ENCODE measurements at places on chromosomes 1 and 21.

DNA sequence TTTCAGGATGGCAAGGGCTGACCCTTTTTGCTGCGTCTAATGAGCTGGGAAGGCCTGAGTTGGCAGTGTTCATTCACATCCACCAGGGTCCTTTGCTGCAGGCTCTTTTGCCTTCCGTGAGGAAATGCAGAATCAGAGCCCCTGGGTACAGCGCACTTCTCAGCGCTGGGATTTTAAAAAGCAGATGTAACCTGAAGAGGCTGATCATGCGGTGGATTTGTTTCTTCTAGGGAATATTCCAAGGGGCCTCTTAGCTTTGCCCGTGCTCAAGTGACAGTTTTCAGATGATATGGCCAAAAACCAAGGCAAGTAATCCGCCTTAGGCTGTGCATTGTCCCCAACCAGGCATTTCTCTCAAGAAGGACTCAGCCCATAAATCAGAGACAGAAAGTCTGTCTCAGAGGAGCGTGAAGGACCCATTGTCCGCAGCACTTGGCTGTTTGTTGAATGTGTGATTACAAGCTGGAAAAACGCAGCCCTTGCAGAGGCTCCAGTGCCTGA lies 237.6 kb downstream of the PTPRC start:
- DNase-seq, result no peak

DNA sequence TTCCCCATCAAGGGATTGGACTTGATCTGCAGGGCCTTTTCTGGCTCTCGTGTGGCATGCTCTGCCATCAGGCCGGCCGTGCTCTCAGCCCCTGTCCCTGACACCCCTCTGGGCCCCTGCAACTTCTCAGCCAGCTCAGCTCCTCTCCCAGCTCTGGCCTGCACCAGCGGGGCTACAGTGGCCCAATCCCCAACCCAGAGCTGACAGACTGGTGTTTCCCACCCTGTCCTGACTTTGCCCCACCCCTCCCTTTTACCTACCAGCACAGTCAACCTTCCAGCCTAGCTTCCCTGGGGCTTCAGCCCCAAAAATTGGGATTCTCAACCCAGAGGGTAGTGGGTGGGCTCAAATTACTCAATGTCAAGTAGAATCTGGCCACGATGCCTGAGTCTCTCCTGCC lies 149.3 kb downstream of the SYF2 start:
- DNase-seq, result no peak

DNA sequence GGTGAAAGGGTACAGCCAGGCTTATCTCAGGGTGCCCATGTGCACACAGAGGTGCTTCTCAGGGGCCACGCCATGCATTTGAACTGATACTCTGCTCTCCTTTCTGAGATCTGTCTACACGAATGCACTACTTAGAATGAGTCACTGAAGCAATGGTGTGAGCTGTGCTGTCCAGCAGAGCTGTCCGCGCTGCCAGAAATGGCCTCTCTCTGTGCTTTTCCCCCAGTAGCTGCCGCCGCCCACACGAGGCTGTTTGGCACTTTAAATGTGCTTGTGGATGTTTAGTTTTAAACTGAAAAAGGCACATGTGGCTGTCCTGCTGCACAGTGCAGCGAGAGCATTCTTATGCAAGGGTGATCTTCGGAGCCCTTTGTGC lies 87.1 kb upstream of the COL6A1 start:
- DNase-seq, result no peak

DNA sequence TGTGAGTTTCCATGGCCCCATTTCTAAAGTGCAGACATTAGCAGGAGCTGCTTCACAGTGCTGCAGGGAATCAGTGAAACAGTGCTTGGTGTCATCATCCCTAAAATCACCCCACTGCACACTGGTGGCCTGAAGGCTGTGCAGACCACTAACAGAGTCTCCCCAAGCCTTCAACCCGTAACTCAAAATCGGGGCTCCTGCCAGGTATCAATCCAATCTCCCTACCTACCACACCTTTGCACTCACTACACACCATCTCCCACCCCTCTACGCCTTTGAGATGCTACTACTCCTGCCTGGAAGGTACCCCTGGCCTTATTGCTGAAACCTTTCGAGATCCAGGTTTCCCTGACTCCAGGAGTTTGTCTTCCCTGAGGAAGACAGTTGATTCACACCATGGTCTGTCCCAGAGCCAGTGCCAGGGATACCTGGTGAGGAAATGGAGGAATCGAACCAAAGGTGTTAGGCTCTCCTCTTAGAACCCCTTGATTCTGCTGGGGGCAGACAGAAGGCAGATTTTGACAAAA lies 25.5 kb downstream of the SLC2A1 start:
- DNase-seq, result no peak

DNA sequence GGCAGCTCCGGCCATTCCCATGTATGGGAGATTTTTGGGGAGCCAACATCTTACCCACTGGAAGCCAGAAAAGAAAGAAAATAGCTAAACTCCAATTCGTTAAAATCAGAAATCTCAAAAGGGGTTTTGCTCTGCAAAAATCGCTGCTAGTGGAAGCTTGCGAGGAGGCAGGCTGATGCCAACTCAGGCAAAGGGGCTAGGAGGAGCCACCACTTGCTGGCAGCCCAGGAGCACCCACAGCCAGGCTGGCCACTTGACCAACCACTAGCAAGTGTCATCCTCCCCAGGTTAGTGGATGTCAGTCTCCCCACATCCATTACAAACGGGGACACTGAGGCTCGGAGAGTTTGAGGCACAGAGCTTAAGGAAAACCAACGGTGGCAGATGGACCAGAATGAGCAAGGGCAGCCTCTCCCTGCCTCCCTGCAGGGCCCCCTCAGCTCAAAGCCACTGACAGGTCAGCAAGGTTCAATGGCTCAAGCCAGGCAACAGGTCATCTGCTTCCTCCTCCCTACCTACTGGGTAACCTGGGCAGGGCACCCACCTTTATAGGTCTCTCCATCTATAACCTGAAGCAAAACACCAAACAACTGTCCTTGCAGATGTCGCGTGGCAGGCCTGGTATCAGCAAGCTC lies 10.8 kb downstream of the KCNN3 start:
- no peak for DNase-seq

DNA sequence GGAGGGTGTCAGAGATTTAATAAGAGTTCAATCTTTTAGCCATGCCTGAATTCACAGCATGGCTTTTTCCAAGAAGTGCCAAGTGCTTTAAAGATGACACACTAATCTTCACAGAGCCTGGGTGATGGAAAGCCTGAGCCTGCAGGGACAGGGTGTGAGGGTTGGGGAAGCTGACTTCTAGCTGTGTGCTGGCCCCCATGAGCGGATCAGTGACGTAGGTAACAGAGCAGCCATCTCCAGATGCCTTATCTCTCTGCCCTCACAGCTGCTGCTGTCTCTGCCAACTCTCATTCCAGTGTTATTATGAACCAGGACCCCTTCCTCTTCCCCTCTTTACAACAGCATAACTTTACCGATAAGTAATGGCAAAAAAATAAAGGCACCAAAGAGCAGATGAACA lies 30.6 kb downstream of the FAM78B start:
- DNase-seq, result no peak

DNA sequence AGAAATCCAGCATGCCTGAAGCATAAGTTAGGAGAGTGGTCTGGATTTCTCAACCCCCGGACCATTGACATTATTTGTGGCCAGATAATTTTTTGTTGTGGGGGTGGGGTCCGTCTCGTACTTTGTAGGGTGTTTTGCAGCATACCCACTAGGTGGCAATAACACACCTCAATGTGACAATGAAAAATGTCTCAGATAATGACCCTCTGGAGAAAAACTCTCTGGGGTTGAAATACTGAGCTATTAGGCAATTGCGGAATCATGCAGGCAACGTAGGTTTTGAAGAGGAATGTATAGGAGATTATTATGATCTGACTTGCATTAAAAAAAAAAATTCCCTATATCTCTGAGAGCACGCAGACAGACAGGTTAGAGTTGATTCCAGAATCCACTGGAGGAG lies 25.3 kb upstream of the RRP15 start:
- no peak for DNase-seq

- no peak for DNase-seq
Observed at GRCh38 chr1:223095870-223096269, 47.2 kb downstream of the TLR5 start.

- no peak for DNase-seq
Observed at GRCh38 chr21:44443291-44443890, 11.9 kb upstream of the LRRC3 start.

GRCh38 chr1:173020138-173020750 lies 30.5 kb downstream of the TNFSF18 start:
- no peak for DNase-seq

DNA sequence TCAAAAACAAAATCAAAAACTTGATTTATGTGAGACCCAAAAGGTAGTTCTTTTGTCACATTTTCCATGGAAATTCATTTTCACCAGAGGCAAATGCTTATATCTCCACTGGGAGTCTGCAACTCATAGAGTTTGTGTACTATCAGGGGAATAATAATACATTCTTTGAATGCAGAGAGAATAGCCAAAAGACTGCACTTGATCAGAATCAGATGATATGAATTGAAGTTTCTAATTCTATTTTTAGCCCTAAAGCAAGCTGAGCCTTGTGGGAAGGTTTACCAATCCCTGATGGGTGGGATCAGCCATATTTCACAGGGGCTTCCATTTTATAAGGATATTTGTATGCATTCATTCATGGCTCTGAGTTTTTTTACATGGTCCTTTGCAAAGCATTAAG lies 49.6 kb downstream of the TSEN15 start:
- DNase-seq, result no peak

DNA sequence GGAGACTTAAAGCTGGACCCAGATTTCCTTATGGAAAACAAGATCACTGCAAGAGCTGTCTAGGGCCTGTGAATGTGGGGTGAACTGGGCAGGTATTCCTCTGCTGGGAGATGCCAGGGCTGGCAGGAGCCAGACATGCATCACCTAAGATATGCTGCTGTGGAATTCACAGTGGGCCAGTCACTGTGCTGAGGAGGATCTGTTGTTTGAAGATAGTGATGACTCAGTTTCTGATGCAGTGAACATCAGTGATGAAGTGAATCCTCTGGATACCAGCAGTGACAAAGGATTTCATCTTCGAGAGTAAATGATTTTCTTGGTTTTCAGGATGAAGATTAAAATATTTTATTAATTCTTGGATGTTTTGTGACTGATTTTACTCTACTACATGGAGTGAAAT lies 29.9 kb upstream of the CAMSAP2 start:
- no peak for DNase-seq

- no peak for DNase-seq
Observed at GRCh38 chr1:227947676-227948492, at the start of gene WNT9A. TSS of gene WNT9A (minus strand) at chr1:227947932. CDS start at chr1:227947887, 45 bp downstream.

DNA sequence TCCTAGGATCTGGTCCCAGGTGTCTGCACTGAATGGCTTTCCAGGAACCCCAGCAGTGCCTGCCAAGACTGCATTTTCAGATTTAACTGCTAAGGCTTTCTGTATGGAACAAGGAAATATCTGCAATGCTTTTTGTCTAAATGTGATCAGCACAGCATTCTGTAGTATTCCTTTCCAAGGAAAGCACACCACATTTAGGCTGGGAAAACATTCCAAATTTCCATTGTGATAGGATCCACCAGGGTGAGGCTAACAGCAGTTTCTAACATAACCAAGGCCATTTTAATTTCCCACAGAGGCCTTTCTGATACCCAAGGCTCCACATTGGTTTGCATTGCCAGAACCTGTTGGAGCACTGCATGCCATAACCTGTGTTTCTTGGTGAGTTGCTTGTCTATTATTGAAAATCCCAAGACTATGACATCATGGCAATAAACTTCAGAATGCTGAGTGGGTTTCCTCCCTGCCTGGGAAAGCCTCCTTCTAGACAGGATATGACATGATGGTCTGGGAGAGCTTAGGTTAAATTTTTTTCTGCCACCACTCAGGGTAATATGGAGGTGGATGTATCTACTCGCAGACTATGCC lies 23.3 kb upstream of the PTGFRN start:
- DNase-seq, result no peak

GRCh38 chr1:71438626-71439025 lies 357.8 kb upstream of the ZRANB2 start:
- DNase-seq, result no peak

DNA sequence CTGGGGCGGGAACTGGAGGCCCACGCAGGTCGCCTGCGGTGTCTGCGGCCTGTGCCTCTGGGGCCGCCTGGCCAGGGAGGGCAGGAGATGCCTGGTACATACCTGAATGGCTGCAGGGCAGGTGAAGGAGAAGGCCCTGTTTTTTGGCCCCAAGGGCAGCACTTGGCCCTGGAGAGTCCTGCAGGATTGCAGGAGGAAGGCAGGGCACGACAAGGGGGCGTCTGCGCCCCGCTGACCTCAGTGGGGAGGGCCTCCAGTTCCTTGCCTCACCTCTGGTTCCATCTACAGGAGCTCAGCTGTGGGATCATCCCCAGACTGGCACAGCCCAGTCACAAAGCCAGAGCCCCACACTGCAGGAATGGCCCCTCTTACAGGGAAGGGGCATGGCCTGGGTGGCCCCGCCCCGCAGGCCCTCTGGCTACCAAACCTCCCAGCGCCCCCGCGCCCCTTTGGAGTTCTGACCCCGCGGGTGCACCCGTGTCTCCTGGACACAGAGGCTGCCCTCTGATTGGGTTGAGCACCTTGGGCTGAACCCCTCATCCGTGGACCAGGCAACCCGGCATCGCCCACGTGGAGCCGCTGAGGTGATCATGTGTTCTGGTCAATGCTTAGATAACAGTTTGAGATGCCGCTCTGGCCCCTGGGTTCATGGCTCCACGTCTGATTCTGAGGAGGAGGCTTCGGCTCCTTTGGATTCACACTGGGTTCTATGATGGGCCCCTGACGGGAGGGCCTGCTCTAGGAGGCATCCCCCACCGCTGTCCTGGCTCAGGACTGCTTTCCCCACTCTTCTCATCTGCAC lies 1.3 kb upstream of the PEX10 start:
- no peak for DNase-seq

GRCh38 chr1:166184897-166185296 lies 18.1 kb upstream of the FAM78B start:
- DNase-seq, result no peak

GRCh38 chr1:36365381-36365780 lies 20.3 kb downstream of the STK40 start:
- DNase-seq, result no peak

DNA sequence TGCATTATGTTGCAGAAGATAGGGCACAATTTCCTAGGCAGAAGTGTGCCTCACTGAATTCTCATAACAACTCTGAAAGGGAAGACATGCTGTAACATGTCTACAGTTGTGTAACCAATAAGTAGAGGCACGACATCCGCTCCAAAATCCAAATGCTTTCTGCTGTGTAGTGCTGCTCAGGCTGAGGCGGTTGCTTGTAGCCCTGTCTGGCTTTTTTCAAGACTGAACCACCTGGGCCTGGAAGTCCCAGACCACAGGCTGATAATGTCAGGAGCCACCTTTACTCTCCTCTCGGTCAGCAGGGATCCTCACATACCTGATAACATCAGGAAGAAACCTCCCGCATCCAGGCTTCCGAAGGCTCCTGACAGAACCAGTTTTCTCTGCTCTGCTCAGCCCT lies 10.9 kb downstream of the AKNAD1 start:
- no peak for DNase-seq

DNA sequence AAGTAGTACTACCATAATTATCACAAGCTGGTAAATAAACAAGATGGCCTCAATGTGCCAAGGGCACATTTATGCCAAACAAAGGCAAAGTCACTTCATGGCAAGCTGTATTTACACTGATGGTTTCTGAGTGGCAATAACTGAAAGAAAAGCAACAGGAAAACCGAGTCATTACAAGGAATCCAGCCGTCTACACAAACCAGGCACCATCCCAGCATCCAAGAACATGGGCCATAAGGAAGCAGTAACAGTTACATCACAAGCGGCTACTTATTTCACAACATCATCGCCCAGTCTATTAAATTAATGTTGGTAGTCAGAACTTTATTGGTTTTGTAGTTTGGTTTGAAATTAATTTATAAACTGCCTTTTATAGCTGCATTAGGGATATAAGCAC lies 214.2 kb downstream of the RERE start:
- DNase-seq, result no peak

Data from stimulated activated CD8-positive, alpha-beta memory T cell treated with anti-CD3 and anti-CD28 coated beads, Interleukin-2, amount 100 ng/mL, for 1 hour (primary cell).